Lung microvascular endothelial cell (primary cell): ENCODE measurements at places on chromosomes 3 and 15.

DNA sequence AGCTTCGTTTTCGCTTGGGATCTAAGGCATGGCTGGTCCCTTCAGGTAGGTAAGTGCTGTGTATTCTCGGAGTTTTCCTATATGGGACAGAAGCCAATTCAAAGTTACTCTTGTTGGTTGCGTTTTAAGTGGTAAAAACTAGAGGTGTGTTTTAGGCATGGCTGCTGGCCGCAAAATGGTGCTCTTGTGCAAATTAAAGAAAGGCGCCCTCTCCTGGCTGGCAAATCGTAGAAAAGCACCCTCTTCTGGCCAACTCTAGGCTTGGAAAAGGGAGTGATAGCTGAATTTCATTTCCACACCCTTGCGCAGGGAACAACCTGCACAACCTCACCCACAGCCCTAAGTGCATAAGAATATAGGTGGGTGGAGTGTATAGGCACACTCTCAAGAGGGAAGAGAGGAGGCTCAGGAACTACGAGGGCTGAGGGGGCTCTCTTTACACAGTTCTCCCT is 23.5 kb downstream of the DRD3 start:
- peak; percentile 67 for DNase-seq

- DNase-seq = no peak
Measured at GRCh38 chr3:5198986-5199731, 11.7 kb downstream of the EDEM1 start.

- DNase-seq = no peak
Measured at GRCh38 chr3:111926266-111926676, 52.6 kb upstream of the ABHD10 start.

GRCh38 chr3:172591876-172592771 is 68.9 kb upstream of the TNFSF10 start:
- DNase-seq = no peak

DNA sequence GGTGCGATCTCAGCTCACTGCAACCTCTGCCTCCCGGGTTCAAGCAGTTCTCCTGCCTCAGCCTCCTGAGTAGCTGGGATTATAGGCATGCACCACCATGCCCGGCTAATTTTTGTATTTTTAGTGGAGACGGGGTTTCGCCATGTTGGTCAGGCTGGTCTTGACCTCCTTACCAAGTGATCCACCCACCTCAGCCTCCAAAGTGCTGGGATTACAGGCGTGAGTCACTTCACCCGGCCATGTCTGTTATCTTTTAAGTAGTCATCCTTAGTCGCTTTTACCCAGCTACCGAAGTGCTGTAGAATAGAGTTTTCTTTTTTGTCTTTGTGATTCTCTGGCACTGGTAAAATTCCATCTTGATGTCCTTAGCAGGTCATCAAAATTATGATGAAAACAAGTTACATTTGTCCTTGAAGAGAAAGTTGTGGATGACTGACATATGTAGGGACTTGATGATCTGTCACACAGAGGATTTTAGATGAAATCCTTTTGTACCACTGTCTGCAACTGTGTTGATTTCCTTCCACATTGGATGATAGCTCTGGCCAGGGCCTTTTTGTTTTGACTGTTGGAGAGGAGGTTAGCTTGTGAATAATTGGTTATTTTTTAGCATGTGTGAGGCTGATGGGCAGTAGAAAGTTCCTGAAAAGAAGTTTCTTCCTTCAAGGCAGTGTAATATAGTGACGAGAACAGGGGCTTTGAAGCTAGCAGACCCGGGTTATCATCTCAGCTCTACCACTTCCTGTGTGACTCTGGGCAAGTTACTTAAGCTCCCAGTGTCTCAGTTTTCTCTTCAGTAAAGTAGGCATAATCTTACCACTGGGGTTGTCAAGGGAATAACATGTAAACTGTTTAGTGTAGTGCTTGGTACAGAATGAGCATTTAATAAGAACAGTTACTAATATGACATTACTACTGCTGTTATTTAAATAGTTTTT is 18.8 kb downstream of the ATG7 start:
- DNase-seq = no peak

DNA sequence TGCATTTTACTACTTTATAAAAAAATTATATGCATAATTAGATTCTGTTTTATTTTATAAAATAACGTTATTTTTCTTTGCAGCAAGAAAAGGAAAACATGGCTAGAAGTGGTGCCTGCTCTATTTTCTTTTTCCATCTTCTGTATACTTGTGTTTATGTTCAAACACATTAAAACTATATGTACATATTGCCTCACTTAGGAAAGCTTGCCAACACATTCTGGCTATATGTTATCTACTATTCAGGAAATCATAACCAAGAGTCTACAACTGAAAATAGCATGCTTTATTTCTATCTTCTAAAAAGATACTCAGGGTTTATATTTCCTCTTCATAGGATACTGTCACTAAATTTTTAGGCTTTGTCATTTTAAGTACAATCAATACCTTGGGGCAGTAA is 90.2 kb upstream of the KCNMB2 start:
- no peak for DNase-seq

DNA sequence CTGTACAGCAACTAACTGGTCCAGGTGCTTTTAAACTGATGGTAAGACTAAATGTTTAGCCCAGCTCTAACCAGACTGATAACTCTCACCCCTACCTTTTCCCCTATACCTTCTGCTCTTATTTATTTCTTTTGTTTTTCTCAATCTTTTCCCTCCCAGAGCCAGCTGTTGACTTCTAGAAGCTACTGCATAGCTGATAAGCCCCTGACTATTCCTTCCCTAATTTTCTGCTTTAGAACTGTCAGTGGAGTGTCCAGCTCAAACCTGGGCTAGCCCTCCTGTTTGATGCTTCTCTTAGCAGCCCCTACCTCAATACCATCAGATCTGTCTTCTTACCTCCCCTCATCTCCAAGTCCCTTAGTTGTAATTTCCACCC is 20.6 kb downstream of the SLC35G2 start:
- no peak for DNase-seq

GRCh38 chr3:105365391-105366325 is 1.1 kb upstream of the ALCAM start:
- DNase-seq = peak; percentile 66

GRCh38 chr3:3848923-3849275 is 49.7 kb downstream of the LRRN1 start:
- no peak for DNase-seq

DNA sequence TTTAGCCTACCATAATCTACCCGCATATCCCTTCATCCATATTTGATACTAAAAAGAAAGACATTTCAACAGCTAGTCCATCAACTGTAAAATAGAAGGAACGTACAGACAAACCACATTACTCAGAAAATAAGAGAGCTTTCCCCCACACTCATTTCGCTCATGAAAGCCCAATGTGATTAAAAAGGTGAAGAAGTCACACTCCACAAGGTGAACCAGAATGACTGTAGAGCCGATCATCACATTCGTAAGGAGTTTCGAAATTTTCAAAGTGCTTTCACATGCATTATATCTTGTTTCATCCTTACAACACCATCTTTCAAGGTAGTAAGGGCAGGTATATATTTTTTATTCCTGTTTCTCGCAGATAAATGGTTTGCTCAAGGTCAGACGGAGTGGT is 225.3 kb downstream of the FOXP1 start:
- DNase-seq = no peak

DNA sequence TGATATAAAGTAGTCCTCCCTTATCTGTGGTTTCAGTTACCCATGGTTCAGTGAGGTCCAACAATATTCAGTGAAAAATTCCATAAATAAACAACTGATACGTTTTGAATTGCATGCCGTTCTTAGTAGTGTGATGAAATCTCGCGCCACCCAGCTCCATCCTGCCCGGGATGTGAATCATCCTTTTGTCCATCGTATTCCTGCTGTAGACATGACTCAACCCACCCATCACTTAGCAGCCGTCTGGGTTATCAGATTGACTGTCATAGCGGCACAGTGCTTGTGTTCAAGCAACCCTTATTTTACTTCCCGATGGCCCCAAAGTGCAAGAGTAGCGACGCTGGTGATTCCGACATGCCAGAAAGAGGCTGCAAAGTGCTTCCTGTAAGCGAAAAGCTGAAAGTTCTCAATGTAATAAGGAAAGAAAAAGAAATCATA is 48.0 kb upstream of the MEX3B start:
- peak; percentile 95 for DNase-seq

DNA sequence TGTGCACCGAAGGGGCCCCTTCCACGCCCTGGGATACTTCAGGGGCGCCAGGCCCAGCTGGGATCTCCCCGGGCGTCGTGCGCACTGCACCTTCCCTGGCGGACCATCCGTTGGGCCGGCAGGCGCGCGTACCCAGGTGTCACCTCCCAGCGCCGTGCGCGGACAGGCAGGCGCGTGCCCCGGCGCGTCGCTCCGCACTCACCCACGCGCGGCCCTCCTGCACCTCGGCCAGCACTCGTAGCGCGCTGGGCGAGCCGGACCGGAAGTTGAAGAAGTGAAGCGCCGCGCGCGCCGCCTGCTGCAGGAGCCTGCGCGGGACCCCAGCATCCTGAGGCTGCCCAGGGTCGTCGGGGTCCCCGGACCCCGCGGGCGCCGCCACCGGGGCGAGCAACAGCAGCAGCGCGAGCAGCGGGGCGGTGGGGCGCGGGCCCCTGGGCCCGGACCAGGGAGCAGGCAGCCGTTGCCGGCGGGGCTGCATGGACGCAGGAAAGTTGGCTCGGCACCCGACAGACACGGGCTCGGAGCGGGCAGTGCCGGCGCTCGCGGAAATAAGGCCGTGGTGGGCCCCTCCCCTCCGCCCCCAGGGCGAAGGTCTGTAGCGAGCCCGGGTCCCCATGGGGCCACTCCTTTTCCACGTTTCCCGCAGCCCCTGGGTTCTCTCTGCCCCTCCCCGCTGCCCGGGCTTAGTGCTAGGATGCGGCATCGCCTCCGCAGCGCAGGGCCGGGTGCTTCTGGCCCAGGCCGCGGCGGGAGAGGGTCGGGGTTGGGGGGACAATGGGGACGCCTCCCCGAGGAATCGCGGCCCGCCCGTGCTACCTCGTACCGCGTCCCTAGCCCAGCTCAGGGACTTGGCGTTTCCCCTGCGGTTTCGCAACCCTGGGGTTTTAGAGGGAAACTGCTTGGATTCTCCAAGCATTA is at the start of gene RARRES1:
TSS of gene RARRES1 (minus strand) at position 520 of the 918 bp plus-strand sequence. CDS start at position 478, 42 bp downstream.
- DNase-seq = peak; percentile 68

DNA sequence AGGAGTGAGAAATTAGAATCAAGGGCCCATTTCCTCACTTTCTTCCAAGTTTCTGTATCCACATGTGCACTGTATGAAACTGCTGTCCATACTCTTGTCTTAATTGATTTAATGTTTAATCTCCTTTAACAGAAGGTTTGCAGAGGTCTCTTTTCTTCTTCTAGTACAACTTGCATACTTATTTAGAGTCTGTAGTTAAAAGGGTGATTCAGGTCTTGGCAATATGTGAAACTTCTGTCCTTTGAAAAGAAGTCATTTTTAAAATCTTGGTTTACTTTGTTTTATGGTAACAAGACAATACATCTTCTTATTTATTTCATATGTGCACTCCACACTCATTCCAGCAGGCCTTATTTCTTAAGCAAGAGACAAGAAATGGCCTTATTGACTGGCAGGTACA is 25.8 kb downstream of the TMEM45A start:
- no peak for DNase-seq

- DNase-seq = no peak
Measured at GRCh38 chr15:92120094-92120795, 266.7 kb downstream of the SLCO3A1 start.
